ENCODE measurements at places on chromosomes 16 and 17.

DNA sequence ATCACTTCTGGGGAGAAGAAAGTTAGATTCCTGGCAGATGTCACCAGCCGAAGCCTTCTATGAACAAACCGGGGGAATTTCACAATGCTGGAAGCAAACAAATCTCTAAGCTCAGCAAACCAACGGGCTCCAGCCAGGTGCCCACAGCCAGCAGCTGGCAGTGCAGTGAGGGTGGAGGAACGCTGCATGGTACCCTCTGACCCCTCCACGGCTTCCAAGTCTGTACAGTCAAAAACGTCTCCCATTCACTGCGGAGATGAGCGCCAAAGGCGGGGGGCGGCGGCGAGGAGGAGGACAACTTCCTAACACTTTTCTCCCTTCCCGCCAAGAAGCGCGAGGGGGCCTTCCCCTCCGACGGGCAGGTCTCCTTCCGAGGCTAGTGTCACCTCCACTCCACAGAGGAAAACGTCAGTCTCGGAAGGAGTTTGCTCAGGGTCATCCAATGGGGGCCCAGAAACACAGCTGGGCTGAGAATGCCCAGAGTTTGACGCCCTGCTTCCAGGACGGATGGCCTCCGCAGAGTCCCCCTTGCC, 924 bp downstream of the ZNF598 start:
- DNase-seq = no peak

GRCh38 chr17:7279448-7279847, 2.1 kb upstream of the SLC2A4 start:
- no peak for DNase-seq

DNA sequence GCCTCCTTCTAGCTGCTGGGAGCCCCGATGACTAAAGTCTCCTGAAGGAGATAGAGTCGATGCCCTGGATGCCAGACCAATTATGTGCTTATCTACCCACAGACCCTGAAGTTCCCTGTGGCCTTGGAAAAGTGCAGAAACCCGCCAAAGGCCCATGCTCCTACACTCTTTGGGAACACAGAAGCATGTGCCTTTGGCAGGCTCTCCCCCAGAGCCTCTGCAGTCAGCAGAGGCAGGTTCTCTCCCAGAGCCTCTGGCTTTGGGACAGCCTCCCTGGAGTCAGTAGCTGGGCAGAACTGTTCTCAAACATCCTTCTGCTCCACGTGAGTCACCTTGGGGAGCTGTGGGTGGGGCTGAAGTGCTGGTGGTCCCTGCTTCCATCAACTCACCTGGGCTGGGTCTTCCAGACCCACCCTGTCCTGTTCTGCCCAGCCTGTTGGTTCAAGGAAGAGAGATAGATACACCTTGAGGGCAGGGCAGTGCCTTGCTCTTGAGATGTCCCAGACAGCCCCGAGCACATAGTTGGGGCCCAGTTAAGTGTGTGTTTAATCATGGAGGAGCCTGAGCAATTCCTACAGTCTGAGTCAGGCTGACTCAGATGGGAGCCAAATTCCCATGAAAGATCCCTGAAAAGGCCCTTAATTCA, 3.2 kb upstream of the CDK5RAP3 start:
- DNase-seq = no peak

GRCh38 chr16:66245072-66245471, 121.4 kb upstream of the CDH5 start:
- no peak for DNase-seq

Data from nucleus accumbens (tissue), 56 donors.